ENCODE measurements at places on chromosomes 7 and 10.

DNA sequence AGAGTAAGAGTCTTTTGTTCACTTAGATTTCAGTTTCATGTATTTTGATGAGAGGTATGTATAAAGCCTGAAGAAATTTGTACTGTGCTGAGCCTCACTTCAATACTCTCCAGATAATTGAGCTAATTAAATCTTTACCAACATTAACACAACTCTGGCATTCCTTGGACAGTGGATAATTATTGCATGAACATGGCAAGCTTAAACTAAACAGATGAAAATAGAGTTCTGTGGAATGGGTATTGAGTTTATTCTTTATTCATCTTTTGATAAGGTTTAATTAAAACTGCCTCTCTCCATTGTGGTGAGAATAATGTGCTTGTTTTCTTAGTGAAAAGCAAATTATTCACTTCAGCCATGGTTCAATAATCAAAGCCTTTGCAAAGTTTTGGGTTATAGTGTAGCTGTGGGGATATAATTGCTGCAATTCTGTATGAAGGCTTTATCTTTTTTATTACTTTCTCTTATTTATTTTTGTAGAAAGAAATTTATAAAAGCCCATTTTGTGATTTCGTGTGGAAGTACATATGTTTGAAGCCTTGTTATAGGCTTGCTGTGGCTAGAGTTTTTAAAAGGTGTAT lies 126.4 kb upstream of the FZD1 start:
- H3K27me3 ChIP-seq, result no peaks in the 10 kb centered on the region
- no peak overlapping the region for H3K4me3 ChIP-seq
- H3K4me1 ChIP-seq, result no peaks in the 10 kb centered on the region
- no peak overlapping the region for H3K27ac ChIP-seq
- H3K36me3 ChIP-seq, result no peaks in the 10 kb centered on the region
- DNase-seq, result no peak

GRCh38 chr7:122588621-122589020 lies 110.3 kb downstream of the RNF133 start:
- H3K4me1 ChIP-seq, result no peaks in the 10 kb centered on the region
- no peaks in the 10 kb centered on the region for H3K27me3 ChIP-seq
- DNase-seq, result no peak
- no peak overlapping the region for H3K4me3 ChIP-seq

DNA sequence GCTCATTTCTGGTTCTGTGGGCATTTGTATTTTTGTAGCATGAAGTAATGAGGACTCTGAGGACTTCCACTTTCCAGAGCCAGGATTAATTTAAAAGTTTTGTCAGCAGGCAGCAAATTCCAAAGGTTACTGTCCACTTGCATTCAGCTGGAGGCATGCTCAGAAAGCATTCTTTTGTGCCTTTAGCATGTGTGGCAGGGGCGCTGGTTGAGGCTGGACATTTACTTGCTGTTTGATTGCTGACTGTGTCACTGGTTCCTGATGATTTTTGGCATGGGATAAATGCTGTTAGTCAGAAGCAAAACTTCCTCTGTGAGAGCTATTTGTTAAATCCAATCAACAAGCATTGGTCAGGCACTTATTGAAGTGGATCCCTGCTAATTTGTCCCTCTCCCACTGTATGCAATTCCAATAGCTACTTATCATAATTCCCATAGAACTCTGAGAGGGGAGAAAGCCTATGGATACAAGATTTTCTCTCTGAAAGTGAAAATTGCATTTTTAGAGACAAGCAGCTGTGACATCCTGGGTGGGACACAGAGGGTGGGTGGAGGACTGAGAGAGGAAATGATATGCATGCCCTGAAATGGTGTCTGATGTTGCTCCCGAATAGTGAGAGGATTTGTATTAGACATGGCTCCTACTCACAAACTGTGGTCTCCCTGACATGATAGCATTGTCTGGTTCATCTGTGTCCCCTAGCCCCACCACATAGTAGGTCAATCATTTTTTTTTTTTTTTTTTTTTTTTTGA lies 161.2 kb upstream of the WDR11 start:
- DNase-seq, result no peak
- H3K36me3 ChIP-seq, result no peaks in the 10 kb centered on the region
- no peak overlapping the region for H3K4me3 ChIP-seq

DNA sequence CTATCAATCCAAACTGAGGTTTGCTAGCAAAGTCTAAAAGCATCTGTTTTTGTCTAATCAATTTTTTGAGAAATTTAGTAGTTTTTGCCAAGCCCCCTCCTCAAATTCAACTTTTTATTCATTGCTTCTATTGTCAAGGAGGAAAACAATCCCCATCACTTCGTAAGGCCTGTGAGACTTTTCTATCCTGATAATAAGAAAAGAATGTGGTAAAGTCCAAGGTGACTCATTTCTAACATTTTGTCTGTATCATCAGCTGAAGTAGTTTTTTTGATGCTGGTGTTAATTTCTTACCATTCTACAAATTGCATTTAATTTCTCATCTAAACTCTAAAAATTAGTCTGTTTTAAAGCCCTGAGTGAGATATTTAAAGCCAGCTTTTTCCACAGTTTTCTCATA lies 11.7 kb downstream of the ANK3 start:
- peaks cover 5% of the 10 kb centered on the region for H3K4me1 ChIP-seq
- no peak overlapping the region for H3K4me3 ChIP-seq
- no peak for DNase-seq
- no peaks in the 10 kb centered on the region for H3K27me3 ChIP-seq
- H3K36me3 ChIP-seq, result no peaks in the 10 kb centered on the region

- no peaks in the 10 kb centered on the region for H3K27me3 ChIP-seq
- no peak overlapping the region for H3K4me3 ChIP-seq
- no peaks in the 10 kb centered on the region for H3K36me3 ChIP-seq
- no peak overlapping the region for H3K27ac ChIP-seq
Measured at GRCh38 chr10:97292862-97293198, 393 bp upstream of the ARHGAP19 start.

GRCh38 chr7:102220229-102220850 lies 66.3 kb upstream of the SH2B2 start:
- no peaks in the 10 kb centered on the region for H3K4me1 ChIP-seq
- DNase-seq, result no peak
- H3K27me3 ChIP-seq, result no peaks in the 10 kb centered on the region

GRCh38 chr7:112986256-112987031 lies 100.2 kb downstream of the GPR85 start:
- no peak overlapping the region for H3K27ac ChIP-seq
- DNase-seq, result no peak

- H3K27ac ChIP-seq, result no peak overlapping the region
- H3K4me3 ChIP-seq, result no peak overlapping the region
- no peaks in the 10 kb centered on the region for H3K27me3 ChIP-seq
- no peak for DNase-seq
- no peaks in the 10 kb centered on the region for H3K4me1 ChIP-seq
- no peaks in the 10 kb centered on the region for H3K36me3 ChIP-seq
Measured at GRCh38 chr7:29063236-29063635, 83.1 kb downstream of the CPVL start.

DNA sequence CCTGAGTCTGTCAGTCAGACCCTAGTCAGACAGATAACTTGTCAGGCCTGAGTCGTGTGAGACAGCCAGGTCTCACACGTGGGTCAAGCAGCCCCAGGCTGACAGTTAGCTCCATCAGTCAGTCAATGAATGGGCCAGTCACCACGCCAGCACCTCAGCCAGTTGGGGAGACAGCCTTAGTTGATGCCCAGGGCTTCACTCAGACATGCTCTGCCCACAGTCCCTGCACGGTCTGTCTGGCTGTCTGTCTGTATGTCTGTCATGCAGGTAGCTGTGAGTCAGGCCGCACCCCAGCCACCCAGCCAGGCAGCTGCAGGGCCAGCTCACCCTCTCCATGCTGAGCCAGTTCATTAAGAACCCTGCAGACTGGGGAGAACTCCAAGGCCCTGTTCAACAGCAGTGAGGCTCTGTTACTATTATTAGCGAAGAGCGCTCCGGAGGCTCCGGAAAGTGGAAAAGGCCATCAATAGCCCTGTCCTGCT lies 141.1 kb upstream of the PCBD1 start:
- H3K36me3 ChIP-seq, result no peaks in the 10 kb centered on the region
- no peak for DNase-seq
- no peak overlapping the region for H3K27ac ChIP-seq
- H3K27me3 ChIP-seq, result no peaks in the 10 kb centered on the region
- no peak overlapping the region for H3K4me3 ChIP-seq

DNA sequence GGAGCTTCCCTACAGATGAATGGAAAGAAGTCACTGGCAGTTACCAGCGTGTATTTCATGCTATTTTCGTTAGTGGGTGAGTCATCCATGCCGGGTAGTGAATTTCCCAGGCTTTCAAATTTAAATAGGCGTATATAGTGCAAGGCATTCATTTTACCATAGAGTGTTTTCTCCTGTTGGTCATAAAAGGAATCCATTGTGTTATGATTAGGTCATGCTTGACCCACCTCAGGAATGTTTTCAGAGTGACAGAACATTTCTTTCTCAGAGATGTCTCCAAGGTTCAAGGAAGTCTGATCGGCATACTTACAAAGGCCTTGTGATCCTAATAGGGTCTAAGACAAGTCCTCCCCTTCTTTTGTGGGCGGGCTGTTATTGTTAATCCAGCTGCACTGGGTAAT lies 110.7 kb downstream of the AKR1D1 start:
- no peak overlapping the region for H3K4me3 ChIP-seq
- H3K4me1 ChIP-seq, result no peaks in the 10 kb centered on the region
- no peak for DNase-seq
- no peak overlapping the region for H3K27ac ChIP-seq
- H3K27me3 ChIP-seq, result no peaks in the 10 kb centered on the region
- no peaks in the 10 kb centered on the region for H3K36me3 ChIP-seq

DNA sequence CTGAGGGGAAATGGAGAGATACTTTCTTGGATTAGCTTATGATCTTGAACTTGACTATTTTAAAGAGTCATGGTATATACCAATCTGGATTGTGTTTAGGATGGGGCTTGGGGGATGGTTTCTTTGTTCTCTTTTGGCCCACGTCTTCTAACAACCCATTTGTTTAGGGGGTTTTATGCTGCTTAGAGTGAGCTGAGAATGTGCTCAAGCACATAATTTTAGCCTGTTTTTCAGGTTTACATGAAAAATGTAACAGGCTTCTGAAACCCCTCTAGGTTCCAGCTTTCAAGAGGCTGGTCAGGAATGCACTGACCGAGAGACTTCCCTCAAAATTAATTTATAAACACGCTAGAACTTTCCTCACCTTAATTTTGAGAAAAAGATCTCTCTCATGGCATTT lies 94.3 kb downstream of the AUTS2 start:
- no peak overlapping the region for H3K4me3 ChIP-seq
- H3K27ac ChIP-seq, result no peak overlapping the region
- no peaks in the 10 kb centered on the region for H3K27me3 ChIP-seq
- no peaks in the 10 kb centered on the region for H3K4me1 ChIP-seq
- no peaks in the 10 kb centered on the region for H3K36me3 ChIP-seq

- no peak overlapping the region for H3K27ac ChIP-seq
- no peaks in the 10 kb centered on the region for H3K36me3 ChIP-seq
- no peak overlapping the region for H3K4me3 ChIP-seq
- no peak for DNase-seq
Measured at GRCh38 chr10:124298891-124299290, 119.8 kb downstream of the OAT start.

- peak overlapping the region; percentile 33 for H3K4me3 ChIP-seq
- peak overlapping the region; percentile 63 for H3K27ac ChIP-seq
- no peaks in the 10 kb centered on the region for H3K27me3 ChIP-seq
- no peak for DNase-seq
- H3K4me1 ChIP-seq, result no peaks in the 10 kb centered on the region
Measured at GRCh38 chr10:86666538-86666937, 1.8 kb upstream of the LDB3 start.

- H3K4me1 ChIP-seq, result no peaks in the 10 kb centered on the region
- no peak overlapping the region for H3K4me3 ChIP-seq
- DNase-seq, result no peak
- H3K36me3 ChIP-seq, result no peaks in the 10 kb centered on the region
Measured at GRCh38 chr7:141251957-141252356, 178.1 kb downstream of the TMEM178B start.

DNA sequence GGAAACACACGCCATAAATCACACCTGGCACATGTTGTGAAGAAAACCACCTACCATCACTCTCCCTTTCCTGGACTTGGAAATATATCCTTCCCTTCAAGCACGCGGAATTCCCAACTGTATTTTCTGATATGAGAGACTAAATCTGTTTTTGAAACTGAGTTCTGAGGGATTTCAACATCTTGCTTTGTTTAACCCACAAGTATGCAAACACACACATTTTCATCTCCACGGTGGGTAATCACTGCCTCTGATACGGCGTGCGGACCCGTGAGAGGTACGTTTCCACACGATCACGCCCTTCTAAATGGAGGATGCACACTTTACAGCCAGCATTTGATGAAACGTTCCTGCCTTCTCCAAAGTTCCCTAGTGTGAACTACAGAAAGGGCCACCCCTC lies 83.4 kb downstream of the ZRANB1 start:
- DNase-seq, result no peak
- no peak overlapping the region for H3K4me3 ChIP-seq
- peaks cover 13% of the 10 kb centered on the region for H3K4me1 ChIP-seq
- peaks cover 24% of the 10 kb centered on the region for H3K36me3 ChIP-seq
- H3K27me3 ChIP-seq, result no peaks in the 10 kb centered on the region

- no peak for DNase-seq
- H3K27ac ChIP-seq, result peak overlapping the region; percentile 98
- no peak overlapping the region for H3K4me3 ChIP-seq
- no peaks in the 10 kb centered on the region for H3K27me3 ChIP-seq
- no peaks in the 10 kb centered on the region for H3K36me3 ChIP-seq
Measured at GRCh38 chr7:5554287-5554610, 130.6 kb upstream of the TNRC18 start.

- H3K4me1 ChIP-seq, result peaks cover 7% of the 10 kb centered on the region
- H3K27ac ChIP-seq, result no peak overlapping the region
- H3K36me3 ChIP-seq, result no peaks in the 10 kb centered on the region
Measured at GRCh38 chr7:111076205-111076604, 14.7 kb upstream of the LRRN3 start.

- no peak overlapping the region for H3K27ac ChIP-seq
- no peak for DNase-seq
- H3K36me3 ChIP-seq, result no peaks in the 10 kb centered on the region
- no peaks in the 10 kb centered on the region for H3K4me1 ChIP-seq
Measured at GRCh38 chr10:120557311-120557710, 100.3 kb downstream of the PLPP4 start.
